IMR-90 (cell line): ENCODE measurements at places on chromosomes 2 and 18. TPM values are rescaled to one million over a fixed set of nuclear protein-coding genes. Genes with fewer than 3 reads are reported as not detected.
A peak's percentile ranks its signal among the peaks of the same experiment; 100 is the strongest.

The EMILIN2 gene
- total RNA-seq: under 0.01 TPM in 2 replicates

The CCL20 gene
- total RNA-seq: not detected in 2 replicates

- no peaks in the 10 kb centered on the region for H3K4me1 ChIP-seq
- H3K27me3 ChIP-seq: no peaks in the 10 kb centered on the region
- no peak for DNase-seq
- H3K36me3 ChIP-seq: no peaks in the 10 kb centered on the region
Measured at GRCh38 chr2:75801234-75801982, 90.7 kb upstream of the GCFC2 start.

DNA sequence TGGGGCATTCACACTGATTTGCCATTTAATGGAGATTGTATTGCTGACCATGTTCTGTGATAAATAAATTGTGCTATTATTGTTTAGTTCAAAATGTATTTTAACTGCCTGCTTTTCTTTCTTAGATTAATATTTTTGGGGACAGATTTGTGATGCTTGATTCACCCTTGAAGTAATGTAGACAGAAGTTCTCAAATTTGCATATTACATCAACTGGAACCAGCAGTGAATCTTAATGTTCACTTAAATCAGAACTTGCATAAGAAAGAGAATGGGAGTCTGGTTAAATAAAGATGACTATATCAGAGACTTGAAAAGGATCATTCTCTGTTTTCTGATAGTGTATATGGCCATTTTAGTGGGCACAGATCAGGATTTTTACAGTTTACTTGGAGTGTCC, 1.8 kb downstream of the DNAJC10 start:
- no peak overlapping the region for H3K4me3 ChIP-seq
- no peak overlapping the region for H3K27ac ChIP-seq
- DNase-seq: no peak

GRCh38 chr2:194380011-194380410, 1277.0 kb upstream of the SLC39A10 start:
- no peak for DNase-seq
- no peaks in the 10 kb centered on the region for H3K27me3 ChIP-seq
- H3K4me3 ChIP-seq: no peak overlapping the region
- H3K4me1 ChIP-seq: no peaks in the 10 kb centered on the region
- no peaks in the 10 kb centered on the region for H3K36me3 ChIP-seq

- no peak overlapping the region for H3K4me3 ChIP-seq
- peak overlapping the region; percentile 71 for H3K27ac ChIP-seq
- no peak for DNase-seq
- H3K36me3 ChIP-seq: no peaks in the 10 kb centered on the region; the same call in 1 of the 2 replicates
Measured at GRCh38 chr2:237688081-237688480, 60.7 kb downstream of the LRRFIP1 start.
